ENCODE measurements at places on chromosomes 2 and 18.

- DNase-seq = no peak
Measured at GRCh38 chr18:78725426-78725825, 254.2 kb upstream of the SALL3 start.

- DNase-seq = no peak
Measured at GRCh38 chr2:240759459-240759858, 60.6 kb downstream of the KIF1A start.

DNA sequence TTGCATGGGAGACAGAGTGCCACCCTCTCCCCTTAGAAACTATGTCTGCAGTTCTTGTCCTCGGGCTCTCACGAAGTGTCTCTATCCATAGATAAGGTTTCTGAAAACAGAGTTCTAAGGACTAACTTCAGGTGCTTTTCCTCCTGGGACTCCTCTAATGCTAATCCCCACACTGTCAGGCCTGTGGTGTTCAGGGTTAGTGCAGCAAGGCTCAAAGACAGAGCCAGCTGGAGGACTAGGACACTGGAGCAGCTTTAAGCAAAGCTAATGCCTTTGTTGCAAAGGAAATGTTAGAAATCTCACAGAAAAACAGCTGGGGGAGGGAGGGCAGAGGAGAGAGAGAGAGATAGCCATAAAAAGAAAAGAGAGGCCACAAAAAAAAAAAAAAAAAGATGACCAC, 824.0 kb upstream of the FSHR start:
- DNase-seq = no peak

- peak; percentile 73 for DNase-seq
Measured at GRCh38 chr18:33210575-33211189, 229.8 kb downstream of the CCDC178 start.

DNA sequence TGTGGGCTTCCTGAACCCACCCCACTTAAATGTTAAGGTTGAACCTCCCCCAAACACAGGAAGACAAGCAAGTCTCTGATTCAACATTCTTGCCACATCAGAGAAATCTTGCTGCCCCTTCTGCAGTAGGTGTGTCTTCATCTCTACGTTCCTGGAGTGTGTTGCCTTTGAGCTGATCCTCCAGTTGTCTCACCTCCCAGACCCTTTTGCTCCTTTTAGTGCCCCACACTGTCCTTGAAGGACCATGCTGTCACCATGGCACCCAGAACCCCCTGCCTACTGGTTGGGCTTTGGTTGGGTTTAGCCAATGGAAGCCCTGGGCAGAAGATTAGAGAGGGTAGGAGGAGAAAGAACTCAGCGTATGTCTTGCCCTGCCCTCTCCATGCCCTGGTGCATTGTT, 10.7 kb downstream of the CAB39 start:
- DNase-seq = no peak

DNA sequence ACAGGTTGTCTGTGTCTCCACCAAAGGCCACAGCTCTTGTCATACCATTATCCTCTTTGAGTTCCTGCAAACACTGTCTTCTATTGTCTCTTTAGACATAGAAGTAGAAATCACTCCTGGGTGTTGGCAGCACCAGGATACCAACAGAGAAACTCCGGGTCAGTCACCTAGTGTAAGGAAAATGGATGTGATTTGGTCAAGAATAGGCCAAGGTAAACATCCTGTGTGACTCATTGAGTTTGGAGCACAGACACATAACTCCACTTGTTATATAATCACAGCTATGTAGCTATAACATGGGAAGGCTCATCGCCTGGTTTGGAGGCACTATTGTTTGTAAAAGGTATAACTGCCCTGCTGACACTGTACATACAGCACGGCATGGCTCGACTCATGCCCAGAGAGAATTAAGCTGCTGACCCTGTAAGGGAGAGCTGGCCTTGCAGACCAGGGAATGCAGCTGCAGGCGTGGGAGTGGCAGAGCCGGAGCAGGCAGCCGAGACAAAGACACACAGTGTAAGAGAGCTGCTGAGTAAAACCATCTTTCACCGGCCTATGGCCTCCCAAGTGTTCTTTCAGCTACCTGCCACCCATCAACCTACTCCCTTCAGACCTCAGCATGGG, 3.4 kb upstream of the TXNL1 start:
- DNase-seq = no peak

GRCh38 chr2:118738524-118739308, 108.7 kb downstream of the EN1 start:
- peak; percentile 93 for DNase-seq

DNA sequence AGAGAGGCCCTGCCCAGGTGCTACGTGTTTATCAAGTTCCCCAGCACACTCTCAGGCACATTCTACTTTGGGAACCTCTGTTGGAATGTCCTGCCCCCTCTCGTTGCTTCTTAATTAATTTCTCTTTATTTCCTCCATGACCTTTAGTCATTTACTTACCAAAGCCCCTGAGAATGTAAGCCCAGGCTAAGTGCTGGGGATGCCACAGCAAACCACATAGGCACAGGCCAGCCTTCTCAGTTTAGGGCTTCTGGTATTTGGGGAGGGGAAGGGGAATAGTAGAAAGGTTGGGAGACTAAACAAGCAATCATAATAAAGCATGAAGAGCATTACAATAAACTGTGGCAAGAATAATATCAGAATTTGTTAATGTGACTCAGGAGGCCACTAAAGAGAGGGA, 85.7 kb downstream of the EVA1A start:
- DNase-seq = no peak

GRCh38 chr2:210337159-210337558, 22.2 kb upstream of the MYL1 start:
- no peak for DNase-seq

DNA sequence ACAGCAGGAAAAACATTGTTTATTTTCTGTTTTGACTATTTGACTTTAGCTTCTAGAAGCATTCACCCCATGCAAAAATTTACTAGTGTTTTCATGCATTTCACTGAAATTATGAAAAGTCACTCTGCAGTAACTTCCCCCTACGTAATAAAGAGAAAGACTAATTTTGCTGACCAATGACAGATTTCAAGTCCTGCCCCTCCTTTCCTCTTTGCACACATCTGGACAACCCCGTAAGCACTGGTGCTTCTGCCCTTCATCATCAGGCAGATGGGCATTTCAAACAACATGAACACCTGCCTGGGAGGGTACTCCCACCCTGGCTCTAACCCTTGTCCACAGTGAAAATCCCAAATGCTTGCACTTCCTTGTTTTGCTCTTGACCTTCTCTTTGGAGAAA, 815.0 kb upstream of the ID2 start:
- no peak for DNase-seq

- DNase-seq = peak; percentile 91
Measured at GRCh38 chr2:65264821-65265670, 37.4 kb downstream of the ACTR2 start.

DNA sequence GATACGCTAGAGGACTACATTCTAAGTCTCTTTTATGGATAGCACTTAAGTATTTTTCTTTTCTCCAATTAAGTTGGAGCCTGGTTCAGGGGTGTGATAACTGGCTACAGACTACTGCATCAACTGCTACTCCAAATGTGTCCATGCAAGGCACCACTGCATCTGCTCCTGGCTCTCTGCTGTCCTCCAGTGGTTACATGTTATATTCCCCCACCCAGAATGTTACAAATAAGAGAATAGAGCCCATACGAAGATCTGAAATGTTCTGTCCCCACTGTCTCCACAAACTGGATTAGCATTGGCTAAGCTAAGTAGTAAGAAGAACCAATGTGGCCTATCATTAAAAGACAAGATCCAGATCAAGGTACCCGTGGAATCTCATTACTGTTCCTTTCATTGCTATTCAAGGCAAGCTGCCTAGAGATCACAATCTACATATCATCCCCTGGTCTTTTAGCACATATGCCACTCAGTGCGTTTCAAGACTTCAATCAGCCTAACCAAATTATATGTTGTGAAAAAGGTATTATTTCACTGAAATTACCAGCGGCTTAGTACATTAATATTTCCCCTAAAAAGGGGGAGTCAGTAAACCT, 308.3 kb upstream of the SLC8A1 start:
- DNase-seq = peak; percentile 75

- DNase-seq = peak; percentile 46
Measured at GRCh38 chr2:159086342-159086741, 117.9 kb downstream of the TANC1 start.

GRCh38 chr2:37689751-37690150, 18.3 kb upstream of the CDC42EP3 start:
- no peak for DNase-seq

- no peak for DNase-seq
Measured at GRCh38 chr2:63408530-63408929, 179.7 kb downstream of the WDPCP start.

DNA sequence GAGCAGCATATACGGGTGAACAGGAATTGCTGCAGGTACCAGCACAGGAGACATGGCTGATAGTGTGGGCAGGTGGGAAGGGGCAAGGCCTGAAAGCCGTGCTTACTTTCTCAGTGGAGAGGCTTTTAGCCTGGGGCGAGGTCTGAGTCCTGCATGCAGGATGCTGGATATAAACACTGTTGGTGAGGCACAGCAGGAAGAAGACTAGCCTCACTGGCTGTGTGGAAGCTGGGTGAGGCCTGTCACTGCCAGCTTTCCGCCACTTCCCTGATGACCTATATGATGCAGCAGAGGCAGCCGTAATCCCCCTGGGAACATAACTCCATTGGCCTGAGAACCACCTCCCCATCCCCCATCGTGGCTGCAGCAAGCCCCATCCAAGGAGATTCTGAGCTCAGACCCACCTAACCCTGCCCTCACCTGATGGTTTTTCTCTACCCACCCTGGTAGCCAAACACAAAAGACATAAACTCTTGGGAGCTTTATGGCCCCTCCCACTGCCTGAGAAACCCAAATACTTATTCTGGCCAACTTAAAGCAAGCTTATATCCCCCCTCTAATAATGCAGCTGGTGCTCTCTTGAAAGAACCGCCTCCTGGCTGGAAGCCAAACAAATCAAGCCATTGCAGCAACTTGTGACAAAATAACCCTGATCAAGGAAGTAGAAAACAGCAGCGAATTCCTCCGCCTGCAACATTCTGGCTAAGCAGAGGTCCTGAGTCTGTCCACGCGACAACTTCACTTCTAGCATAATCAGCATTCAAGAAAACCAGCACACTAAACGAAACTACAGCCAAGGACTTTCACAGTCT, 54.6 kb upstream of the DSC1 start:
- DNase-seq = no peak

DNA sequence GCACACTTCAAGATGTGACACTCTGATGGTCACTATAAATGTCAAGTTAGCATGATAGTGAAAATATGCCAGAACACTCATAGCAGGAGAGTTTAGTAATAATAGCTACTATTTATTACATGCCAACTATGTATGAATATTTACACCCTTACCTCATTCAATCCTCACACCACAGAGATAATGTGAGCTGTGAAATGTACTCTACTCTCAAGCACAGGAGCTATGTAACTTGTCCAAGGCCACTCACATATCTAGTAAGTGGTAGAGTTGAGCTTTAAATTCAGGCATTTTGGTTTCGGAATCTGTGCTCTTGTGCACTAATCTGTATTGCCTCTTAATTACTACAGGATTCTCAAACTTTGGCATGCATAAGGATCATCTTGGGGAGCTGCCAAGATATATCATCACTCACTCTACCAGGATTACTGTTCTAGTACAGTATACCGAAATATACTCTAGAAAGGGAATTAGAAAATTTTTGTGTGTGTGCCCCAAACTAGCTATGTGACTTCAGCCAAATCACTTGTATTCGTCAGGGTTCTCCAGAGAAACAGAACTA, 154.3 kb downstream of the PLCL1 start:
- no peak for DNase-seq

DNA sequence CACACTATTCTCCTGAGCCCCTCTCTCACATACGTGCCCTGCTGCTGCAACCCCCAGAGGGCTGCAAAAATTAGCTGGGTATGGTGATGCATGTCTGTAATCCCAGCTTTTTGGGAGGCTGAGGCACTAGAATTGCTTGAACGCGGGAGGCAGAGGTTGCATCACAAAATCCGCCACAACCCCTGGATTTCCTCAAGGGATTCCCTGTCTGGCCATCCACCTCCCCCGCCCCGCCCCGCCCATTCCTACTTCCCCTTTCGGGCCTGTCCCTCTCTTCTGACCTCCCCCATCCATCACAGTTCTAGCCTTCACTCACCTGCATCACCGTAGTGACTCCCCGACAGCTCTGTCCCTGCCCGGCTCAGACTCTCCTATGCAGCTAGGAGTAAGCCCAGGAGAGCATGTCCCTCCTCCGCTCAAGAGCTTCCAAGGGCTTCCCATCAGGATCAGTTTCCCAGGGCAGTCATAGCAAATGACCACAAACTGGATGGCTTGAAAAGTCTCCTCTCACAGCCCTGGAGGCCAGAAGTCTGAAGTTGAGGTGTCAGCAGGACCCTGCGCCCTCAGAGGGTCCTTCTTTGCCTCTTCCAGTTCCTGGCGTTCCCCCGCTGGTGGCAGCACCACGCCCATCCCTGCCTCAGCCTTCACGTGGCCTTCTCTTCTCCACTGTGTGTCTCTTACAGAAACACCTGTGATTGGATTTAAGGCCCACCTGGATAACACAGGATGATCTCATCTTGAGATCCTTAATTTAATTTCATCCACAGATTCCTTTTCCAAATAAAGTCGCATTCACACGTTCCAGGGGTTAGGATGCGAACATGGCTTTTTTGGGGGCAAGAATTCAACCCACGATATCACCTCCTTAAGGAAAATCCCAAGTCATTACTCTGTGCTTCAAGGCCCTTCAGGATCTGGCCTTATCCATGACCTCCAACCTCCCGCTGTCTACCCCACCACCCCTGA, 58.5 kb downstream of the HS1BP3 start:
- DNase-seq = no peak

GRCh38 chr2:158691619-158692018, 103.5 kb upstream of the DAPL1 start:
- no peak for DNase-seq

DNA sequence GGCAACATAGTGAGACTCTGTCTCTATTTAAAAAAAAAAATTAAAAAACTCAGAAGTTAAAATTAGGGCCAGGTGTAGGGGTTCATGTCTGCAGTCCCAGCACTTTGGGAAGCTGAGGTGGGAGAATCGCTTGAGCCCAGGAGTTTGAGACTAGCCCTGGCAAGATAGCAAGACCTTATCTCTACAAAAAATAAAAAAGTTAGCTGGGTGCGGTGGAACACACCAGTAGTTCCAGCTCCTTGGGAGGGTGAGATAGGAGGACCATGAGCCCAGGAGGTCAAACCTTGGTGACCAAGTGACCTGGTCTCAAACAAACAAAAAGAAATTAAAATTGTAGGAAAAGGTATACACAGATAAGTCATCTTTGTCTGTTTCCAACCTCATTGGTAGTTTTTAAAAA, 11.3 kb downstream of the TTLL4 start:
- DNase-seq = no peak

DNA sequence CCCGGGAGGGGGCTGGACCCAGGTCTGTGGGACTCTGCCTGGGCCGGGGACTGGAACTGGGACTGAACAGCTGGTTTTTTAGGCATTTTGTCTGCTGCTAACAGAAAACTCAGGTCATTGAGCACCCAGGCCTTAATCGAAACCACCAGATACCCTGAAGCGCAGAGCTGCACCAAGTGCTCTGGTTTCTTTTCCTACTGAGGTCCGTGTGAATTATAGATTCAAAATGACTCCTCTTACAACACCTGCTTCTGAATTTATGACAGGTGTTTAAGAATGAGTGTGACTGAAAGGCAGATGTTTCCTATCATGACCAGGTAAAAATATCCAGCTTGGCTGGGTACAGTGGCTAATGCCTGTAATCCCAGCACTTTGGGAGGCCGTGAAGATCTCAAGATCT, 47.8 kb downstream of the TRAPPC12 start:
- DNase-seq = no peak

GRCh38 chr18:32349728-32350395, 120.8 kb downstream of the GAREM1 start:
- DNase-seq = peak; percentile 97

- peak; percentile 27 for DNase-seq
Measured at GRCh38 chr2:71358931-71359671, 27.5 kb downstream of the ZNF638 start.

- DNase-seq = no peak
Measured at GRCh38 chr2:239724851-239725550, 300.1 kb downstream of the NDUFA10 start.
